ENCODE measurements at places on chromosomes 12 and 14.

DNA sequence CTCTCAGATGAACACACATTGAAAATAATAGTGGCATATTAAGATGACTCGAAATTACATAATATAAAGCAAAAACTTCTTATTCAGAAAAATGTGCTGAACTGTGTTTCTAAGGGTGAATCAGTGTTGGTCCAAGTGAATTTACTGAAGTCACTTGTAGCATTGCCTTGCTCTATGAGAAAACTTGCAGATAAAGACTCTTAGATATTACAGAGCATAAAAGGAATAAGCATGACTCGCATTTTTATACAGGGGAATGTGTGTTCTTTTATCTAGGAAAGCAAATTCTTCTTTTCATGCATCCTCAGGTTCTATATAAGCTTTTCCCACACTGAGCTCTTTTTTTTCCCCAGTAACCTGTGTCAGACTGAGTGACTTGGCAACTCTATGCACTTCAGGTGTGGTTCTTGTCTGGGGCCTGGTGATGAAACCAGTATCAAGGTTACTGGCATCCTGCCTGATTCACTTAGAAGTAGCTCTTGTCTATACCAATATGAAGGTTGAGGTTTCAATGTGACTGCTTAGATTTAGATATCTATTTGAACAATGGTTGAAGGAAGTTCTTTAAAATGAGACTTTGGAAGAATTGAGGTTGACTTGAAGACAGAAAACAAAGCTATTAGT, 76.1 kb downstream of the OTOGL start:
- DNase-seq, result no peak

GRCh38 chr14:60643141-60643462, 6.2 kb downstream of the SIX1 start:
- no peak for DNase-seq

- no peak for DNase-seq
Observed at GRCh38 chr14:50822501-50823042, 8.4 kb downstream of the NIN start.

DNA sequence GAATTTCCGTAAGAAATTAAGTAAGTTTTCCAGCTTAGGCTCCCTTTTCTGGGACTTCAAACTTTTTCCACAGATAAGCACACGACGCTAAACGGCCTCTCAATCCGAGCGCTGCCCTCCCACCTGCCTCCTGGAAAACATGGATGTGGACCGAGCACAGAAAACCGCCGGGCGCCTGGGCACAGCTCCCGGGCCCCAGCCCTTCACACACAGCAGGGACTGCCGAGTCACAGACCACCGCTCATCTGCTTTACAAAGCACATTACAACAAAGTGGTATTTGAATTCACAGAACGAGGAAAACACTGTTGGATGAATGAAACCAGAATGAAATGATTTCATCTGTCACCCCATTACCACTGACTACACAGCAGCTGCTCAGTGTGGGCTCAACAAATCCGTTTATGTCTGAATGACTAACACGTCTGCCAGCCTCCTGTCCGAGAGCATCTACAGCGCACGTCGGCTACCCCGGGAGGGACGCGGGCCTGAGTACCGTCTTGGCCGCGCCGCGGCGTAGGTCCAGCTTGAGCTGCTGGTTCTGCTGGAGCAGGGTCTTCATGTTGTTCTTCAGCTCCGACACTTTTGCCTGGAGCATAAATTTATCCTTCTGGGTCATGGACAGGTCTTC, 13.1 kb upstream of the ANKLE2 start:
- DNase-seq, result no peak

GRCh38 chr12:113260636-113261300, 39.5 kb downstream of the TPCN1 start:
- DNase-seq, result no peak

DNA sequence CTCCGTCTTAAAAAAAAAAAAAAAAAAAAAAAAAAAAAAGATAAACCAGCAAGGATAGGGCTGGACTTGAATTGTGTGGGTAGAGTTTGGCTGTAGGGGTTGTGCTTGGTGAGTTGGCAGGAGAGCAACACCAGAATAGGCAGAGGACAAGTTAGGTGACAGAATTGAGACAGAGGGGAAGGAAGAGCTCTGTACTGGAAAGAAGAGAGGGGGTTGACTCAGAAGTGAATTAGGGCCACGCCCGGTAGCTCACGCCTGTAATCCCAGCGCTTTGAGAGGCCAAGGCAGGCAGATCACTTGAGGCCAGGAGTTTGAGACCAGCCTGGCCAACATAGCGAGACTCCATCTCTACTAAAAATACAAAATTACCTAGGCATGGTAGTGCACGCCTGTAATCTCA, 6.1 kb upstream of the TMEM30B start:
- no peak for DNase-seq

- no peak for DNase-seq
Observed at GRCh38 chr14:103067231-103067954, 10.0 kb upstream of the CDC42BPB start.

GRCh38 chr12:56522411-56523193, 982 bp downstream of the RBMS2 start:
- DNase-seq, result no peak

DNA sequence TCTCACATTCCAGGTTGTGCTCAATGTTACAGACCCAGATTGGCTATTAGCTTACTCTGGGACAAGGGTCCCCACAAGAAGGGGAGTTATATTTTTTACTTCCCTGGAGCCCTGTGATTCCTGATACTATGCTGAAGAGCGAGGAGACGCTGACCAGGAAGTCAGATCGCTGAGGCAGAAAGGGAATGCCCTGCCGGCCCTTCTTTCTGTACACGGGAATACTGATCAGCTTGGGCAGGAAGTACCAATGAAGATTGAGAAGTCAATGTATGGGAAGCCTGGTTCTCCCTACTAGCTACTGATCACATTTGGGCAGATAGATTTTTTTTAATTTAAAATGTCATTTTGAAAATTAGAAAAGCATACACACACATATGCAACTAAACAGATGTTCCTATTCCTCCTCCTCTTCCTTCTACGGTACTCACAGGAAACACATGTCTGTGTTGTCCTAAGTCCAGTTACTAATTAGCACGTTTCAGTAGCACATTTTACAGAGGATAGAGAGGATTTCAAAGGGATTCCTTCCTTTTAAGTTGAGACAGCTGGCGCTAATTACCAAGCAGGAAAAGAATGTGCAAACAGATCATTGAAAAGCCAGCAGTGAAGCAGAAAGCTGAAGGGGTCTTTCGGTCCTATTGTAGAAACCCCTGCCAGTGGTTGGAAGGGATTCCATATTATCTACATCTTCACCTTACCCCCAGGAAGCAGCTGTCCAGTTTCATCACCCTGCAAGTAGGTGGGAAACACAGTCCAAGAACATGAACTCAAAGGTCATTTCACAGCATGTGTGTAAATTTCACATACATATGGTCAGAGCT, 292.4 kb downstream of the DUSP6 start:
- DNase-seq, result no peak

All from NCI-H526 treated with DMSO at 0.1 percent for 48 hours (cell line).